ENCODE measurements at places on chromosomes 13 and 19.

- DNase-seq, result peak; percentile 48
Observed at GRCh38 chr19:11673608-11674041, 65.1 kb downstream of the ZNF823 start.

DNA sequence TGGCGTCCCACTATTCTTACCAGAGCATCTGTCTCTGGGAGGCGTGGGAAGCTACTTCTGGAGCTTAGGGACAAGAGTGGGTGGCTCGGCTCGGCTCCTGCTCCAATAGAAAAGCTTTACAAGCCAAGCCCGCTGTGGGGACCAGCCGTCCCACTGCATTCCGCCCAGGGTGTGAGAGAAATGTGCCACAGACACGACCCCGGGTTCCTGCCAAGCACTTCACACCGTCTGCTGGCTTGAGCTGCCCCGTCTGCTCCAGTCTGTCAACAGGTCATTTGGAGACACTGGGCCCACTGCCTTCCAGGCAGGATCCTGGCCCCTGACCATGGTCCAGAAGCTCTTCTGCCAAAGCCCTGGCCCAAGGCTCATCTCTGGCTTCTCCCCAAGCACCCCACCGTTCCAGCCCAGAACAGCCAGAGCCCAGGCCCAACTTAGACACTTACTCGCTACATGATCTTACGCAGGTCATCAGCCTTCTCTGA, 6.5 kb upstream of the FKRP start:
- DNase-seq, result no peak

- DNase-seq, result no peak
Observed at GRCh38 chr13:109254274-109254673, 532.1 kb downstream of the IRS2 start.

DNA sequence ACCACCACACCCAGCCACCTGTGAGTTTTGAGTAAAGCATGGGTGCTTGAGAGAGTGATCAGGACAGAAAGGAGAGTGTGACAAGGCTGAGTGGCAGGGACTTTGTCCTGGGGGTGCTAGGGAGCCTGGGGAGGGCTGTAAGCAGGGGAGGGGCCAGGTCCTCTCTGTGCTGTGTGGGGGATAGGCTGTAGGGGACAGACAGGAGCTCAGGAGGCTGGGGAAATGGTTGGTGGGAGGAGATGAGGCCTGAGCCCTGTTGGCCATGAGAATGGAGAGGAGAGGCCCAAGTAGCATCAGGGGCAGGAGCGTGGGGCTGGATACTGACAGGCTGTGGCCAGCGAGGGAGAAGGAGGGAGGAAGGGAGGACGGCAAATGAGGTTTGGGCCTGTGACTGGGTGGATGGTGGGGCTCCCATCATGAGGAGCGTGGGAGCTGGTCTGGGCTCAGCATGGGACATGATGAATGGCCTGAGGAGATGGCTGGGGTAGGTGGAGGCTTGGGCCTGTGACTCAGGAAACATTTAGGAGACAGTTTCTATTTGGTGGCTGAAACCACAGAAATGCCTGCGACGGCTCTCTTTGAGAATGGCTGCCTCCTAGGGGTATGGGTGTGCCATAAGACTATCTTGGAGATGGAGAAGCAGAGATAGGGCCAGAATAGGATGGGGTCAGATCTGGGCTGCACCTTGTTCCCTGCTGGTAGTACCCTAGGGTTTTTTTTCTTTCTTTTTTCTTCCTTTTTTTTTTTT, 25.0 kb downstream of the GRIN2D start:
- peak; percentile 32 for DNase-seq

DNA sequence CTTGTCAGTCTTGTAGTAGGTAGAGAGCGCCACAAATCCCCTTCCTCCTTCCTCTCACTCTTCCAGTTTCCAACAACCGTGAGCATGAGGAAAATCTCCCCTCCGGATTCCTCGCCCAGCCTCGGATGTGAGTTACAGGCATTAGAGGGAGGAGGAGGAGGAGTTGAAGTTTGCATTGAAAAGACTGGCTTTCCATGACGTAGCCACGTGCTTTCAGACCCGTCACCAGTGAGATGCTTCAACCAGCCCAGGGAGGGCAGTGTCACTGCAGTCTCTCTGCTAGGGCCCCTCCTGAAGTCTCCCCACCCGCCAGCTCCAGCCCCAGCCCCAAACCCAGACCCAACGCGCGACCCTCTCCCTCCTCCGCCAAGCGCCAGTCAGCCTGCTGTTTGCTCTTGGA, 442 bp upstream of the FGF14 start:
- DNase-seq, result peak; percentile 39

DNA sequence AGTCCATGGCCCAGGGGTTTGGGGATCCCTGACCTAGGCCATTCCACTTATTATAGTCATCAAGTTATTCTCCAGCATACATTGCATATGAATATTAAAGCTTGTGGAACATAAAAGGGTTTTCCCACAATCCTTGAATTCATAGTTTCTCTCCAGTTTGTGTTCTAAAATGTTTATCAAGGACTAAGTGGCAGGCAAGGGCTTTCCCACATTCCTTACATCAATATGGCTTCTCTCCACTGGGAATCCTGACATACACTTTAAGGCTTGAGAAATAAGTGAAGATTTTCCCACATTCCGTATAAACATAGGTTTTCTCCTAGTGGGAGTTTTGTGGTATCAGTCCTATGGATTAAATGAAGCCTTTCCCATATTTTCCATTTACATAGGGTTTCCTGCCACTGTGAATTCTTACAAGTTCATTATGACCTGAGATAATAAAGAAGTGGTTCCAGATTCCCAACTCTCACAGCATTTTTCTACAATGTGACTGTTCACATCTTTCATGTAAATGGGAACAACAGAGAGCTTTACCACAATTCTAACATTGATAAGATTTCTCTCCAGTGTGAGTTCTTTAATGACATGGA, 14.5 kb downstream of the ZNF426 start:
- DNase-seq, result no peak

DNA sequence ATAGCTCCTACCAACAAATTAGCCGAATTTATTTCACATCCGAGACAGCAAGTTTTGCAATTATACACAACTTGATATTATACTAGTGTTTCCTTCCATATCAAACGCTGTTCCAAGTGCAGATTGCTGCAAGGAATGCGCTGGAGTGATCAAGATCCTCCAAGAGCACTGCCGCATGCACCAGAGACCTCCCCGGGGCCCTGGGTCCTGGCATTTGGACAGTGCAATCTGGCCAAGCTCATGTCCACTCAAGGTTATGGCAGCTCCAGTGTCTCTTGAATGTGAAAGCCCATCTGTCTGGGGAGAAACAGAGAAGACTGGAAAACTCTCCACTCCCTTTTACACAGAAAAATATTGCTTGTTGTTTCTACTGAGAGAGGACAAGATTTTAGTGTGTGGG, 111.9 kb downstream of the HSPH1 start:
- no peak for DNase-seq

GRCh38 chr13:110409581-110409992, 102.5 kb downstream of the COL4A2 start:
- DNase-seq, result no peak

DNA sequence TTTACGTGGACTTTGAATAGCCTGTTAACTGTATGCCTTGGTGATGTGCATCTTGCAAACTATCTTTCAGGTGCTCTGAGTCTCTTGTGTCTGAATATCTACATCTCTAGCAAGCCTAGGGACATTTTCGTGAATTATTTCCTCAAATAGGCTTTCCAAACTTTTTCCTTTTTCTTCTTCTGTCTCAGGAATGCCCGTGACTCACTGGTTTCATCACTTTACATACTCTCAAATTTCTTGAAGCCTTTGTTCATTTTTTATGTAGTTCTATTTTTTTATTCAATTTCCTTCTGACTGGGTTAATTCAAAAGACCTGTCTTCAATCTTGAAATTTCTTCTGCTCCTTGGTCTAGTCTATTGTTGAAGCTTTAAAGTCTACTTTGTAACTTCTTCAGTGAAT, 332.2 kb downstream of the OXGR1 start:
- no peak for DNase-seq

GRCh38 chr19:1063909-1064660, 2.9 kb upstream of the ARHGAP45 start:
- DNase-seq, result no peak

DNA sequence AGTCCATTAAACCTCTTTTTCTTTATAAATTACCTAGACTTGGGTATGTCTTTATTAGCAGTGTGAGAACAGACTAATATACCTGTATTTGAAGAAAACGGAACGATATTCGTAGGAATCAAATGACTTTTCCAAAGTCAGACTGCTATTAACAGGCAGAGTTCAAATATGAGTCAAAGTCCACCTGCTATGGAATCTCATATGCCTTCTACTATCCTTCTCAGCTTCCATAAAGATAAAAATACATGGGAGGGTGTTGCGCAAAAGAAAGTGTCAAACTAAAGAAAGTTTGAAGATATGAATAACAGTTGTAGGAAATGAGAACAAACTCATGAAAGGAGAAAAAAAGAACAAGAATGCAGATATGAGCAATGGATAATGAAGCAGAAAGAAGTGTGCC, 704.6 kb downstream of the EFNB2 start:
- DNase-seq, result no peak

GRCh38 chr19:18989316-18989715, 44.0 kb downstream of the SUGP2 start:
- DNase-seq, result no peak

- no peak for DNase-seq
Observed at GRCh38 chr13:43077461-43077860, 54.1 kb downstream of the DNAJC15 start.

GRCh38 chr19:632579-633067, 714 bp downstream of the POLRMT start:
- DNase-seq, result peak; percentile 72

DNA sequence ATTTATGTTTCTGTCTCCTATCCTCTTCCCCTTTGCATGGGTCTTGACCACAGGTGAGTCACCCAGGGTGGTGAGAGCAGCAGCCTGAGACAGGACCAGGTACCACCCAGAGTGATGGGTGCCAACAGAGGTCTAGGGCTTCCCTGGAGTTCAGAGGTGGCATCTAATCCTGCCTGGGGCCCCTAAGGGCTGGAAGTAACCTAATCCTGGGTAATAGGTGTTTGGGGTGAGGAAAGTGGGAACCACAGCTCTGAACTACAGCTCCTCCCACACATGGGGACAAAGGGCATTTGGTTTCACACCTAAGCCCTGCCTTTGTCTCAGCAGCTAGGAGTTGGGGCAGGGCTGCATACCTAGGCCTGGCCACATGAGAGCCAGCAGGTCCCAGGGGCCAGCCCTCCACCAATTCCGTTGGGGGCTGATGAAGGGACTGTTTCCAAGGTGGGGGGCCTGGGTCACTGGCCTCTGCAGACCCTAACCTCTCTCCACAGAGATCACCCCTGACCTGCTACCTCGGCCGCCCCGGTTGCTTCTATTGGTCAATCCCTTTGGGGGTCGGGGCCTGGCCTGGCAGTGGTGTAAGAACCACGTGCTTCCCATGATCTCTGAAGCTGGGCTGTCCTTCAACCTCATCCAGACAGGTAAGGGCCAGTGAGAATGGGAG, 8.0 kb downstream of the SPHK2 start:
- DNase-seq, result no peak

GRCh38 chr13:110388108-110388943, 81.2 kb downstream of the COL4A2 start:
- no peak for DNase-seq

- DNase-seq, result no peak
Observed at GRCh38 chr19:14672188-14672872, 2.3 kb downstream of the ADGRE3 start.

DNA sequence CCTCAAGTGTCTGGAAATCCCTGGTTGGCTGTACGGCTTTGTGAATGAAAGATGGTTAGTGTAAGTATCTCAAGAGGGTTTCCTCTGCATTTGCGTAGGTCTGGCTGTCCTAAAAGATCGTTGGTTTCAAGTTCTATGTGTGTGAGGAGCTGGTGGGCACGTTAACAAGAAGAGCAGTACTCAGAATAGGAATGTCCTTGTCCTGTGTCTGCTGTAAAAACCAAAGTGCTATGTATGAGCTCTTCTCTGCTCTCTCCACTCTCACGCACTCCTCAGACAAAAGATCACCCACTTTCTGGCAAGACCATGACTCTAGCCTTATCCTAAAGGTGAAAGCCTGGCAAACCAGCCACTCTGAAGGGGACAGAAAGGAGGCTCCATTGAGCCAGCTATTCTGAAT, 39.1 kb downstream of the USP12 start:
- DNase-seq, result no peak

DNA sequence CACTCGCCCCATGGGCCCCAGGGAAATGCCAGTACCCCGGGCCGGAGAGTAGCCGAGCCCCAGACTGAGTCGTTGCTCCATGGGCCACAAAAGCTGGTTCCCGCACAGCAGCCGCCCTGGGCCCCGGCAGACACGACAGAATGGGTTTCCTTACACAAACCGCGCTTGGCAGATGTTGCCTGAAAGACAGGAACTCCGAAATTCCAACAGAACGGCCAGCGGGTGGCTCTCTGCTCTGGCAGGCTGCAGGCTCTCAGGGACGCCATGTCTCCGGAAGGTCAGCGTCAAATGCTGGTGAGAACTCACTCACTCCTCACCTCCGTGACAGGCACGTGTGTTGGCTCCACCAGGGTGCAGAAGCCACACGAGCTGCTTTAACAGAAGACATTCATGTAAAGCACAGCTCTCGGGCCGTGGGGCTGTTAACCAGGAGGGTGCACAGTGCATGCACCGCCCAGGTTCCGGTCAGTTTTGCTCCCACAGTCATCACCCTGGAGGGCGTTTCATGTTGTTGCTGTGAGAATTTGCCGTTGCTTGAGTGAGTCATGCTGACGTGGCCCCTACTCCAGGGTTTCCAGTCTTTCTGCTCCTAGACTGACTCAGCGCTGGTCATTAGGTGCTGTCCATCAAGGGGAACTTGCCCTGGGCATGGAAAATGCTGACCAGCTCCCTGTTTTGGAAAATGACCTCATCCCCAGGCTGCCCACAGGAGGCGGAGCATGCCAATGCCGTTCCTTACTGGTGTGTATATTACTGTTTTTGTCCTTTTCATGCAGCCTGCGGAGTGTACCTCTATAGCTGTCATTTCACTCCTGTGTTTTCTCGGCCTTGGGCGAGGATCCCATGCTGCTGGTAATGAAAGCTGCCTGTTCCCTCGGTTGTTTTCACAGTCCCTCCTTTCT, 44.8 kb downstream of the ANKRD10 start:
- DNase-seq, result no peak

DNA sequence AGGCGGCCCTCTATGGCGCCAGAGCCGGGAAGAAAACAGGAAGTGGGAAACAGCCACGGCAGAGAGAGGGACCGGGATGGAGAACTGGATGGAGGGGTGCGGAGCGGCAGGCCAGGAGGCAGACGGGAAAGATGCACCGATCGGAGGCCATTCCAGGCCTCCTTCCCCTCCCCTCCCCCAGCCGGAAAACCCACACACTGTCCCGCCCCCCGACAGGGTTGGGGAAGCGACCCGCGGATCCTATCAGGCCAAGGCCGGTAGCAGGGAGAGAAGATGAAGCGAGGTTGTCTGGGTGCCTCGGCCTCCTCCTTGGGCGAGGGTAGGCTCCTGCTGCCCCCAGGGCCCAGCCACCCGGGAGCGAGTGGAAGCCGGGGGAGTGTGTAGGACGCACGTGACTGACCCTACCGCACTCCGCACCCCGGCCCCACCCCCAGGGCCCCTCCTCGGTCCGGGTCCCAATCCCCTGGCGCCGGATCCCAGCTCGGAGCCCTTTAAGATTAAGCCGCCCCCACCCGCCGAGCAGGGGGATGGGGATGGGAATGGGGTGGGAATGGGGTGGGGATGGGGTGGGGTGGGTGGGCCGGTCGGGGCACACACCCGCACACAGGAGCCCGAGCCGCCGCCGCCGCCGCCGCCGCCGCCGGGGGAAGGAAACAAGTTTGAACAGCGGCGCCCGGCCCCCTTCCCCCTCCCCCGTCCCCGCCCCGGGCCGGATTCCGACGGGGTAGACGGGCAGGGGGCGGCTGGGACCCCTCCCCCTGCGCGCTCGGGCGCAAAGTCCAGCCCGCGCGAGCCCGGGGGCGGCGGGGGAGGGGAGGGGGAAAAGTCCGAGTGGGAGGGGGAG, 1.5 kb downstream of the ERF start:
- DNase-seq, result peak; percentile 84

All from D341Med (cell line).